Anterior cingulate cortex (tissue), 58 donors: ENCODE measurements at places on chromosomes 16 and 17.
A peak's percentile ranks its signal among the peaks of the same experiment; 100 is the strongest.

DNA sequence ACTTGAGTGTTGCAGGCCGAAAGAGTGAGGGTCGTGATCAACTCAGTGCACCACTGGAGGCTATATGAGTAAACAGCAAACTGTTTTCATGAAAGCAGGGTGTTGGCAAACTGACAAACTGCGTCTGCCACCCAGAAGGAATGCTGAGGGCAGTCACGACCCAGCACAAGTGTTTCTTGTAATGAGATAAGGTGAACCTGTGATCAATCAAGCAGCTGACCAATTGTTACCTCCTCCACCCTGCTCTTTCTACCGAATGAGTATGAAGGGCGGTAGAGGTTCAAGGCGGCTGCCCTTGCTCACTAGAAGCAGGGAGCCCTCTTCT, 5.5 kb upstream of the SRL start:
- no peak for DNase-seq

- DNase-seq = no peak
These were observed 27.7 kb downstream of the USP7 start for GRCh38 chr16:8935989-8936388.

GRCh38 chr16:66418165-66418962, 8.7 kb upstream of the BEAN1 start:
- no peak for DNase-seq

- no peak for DNase-seq
These were observed 14.9 kb downstream of the RCVRN start for GRCh38 chr17:9890124-9890523.

- no peak for DNase-seq
These were observed 5.3 kb upstream of the POLR3E start for GRCh38 chr16:22291860-22292318.

DNA sequence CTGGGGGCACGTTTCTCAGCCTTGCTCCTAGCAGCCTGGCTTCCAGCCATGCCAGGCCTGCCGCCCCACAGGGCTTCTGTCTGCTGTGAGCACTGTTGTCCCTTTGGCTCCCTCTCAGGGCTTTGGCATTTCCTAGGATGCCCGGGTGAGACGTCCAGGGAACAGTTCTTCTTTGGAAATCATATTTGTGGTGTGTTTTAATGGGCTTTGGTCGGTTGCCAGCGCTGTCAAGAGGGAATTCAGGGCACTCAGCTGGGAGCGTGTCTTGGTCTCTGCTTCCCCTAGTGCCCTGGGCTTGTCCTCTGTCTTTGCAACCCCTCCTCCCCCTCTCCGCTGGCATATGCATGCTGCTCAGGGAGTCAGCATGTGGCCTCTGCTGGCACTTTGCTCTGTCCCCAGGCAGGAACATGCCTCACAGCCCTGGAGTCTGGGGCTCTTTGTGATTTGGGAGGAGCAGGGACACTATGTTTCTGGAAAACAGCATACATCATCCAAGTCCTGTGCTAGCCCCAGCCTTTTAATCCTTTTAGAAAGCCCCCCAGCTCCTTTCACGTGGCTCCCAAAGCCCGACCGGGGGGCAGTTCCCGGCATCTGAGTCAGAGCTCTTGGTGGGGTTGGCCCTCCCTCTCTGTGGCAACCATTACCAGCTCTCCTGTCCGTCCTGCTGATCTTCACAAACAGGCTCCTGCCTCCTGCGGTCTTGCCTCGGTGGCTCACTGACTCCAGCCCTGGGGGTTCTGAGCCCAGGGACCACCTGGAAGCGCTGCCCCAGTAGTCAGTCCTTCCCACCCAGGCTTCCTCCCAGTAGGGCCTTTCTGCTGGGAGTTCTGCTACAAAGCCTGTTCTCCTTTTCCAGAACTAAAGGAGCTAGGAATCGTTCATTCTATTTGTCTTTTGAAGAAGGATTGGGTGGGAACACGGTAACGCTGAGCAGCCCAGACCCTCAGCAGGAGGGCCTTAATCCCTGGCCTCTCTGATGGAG, 26.7 kb downstream of the SAP30BP start:
- DNase-seq = peak; percentile 94
